ENCODE measurements at places on chromosomes 6 and 20.

DNA sequence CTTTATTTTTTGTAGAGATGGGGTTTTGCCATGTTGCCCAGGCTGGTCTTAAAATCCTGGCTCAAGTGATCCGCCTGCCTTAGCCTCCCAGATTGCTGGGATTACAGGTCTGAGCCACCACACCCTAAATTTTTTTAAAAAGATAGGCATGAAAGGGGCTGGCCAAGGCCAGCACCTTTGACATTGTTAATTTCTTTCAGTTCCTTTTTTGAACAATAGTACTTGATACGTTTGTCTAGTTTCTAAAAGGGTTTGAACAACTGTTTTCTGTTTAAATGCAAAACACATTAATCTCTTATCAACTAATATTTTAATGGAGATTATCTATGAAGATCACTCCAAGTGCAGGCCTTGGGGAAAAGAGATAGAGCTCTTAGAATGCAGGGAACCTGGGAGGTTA lies 37.6 kb upstream of the PTPRK start:
- no peak for DNase-seq

DNA sequence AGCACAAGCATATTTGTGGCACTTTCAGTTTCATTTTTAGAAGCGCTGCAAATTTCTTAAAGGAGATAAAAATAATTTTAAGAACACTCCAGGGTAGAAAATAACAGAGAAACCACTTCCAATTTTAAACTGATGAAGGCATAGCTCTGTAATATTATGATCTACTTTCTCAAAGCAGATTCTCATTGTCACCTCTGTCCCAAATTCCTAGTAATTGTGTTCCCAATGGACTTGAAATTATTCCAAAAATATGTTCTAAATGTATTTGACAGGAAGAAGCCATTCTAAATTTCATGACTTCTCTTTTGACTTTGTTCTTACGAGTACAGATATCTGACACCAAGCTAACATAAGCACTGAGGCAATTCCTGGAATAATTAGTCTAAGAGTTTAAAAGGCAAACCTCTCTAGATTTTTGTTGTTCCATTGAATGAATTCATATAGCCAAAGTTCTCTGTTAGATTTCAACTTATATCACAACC lies 140.2 kb upstream of the CARMIL1 start:
- DNase-seq = peak; percentile 63

DNA sequence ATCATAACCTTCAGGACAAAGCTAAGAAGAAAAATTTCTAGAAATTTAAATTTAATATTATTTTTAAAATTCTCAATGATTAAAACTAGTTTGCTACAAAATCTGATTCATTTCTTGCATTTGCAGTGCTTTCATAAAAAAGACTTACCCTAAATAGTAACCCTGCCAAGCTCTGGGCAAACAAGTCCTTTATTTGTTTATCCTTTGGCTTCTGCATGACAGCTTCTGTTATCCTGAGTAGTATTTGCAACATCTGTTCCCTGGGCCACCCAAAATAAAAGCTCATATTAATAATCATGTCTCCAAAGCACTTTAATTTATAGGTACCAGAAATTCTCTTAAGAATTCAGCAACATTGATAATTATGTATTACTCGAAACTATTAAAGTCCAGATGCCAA lies 101.3 kb downstream of the RALGAPA2 start:
- no peak for DNase-seq

DNA sequence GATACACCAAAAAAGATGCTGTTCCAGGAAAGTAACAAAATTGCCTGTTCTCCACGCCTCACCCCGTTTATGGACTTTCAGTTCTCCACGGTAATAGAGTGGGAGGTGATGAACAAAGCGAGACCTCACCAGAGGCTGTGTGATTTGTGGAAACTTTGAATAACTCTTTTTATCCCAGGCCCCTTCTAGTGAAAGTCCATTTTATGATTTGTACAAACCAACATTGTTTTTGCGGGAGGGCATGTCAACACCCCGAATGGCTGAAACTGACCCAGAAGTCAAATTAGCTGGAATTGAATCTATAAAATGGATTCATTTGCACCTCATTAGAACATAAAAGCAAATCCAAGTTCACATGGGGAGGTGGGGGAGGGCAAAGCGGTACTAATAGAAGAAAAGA lies 517.8 kb downstream of the CDH26 start:
- no peak for DNase-seq

GRCh38 chr6:24140591-24140990 lies 14.6 kb downstream of the NRSN1 start:
- no peak for DNase-seq

DNA sequence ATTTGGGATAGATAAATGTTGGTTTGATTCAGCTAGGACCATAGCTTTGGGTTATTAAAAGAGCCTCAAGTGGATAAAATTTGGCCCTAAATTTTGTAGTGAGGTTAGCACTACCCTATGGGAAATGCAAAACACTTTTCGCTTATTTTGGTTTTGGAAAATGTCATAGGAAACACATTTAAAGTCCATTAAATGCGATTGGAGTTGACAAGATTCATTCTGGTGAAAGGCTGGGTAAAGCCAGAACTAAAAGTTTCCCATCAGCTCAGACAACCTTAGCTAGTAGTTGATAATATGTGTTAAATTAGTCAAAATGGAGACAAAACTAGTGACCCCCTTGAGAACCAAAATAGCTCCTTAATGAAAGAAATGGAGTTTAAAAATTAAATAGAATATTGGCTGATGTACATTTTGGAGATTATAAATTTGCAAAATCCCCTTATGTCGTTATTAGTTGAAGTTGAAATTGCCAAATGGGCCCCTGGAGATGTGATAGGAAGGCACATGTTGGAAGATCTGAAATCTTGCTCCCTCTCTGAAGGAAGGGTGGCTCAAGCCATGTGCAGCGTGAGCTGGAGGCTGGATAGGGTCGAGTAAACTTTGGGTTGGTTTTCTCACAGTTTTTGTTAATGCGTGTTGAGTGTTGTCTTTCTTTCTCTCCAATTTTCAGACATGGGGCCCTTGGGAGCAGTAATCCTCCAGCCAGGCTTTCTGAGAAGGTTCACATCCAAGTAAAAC lies 72.8 kb downstream of the CD83 start:
- no peak for DNase-seq

GRCh38 chr6:11644071-11644470 lies 106.5 kb downstream of the TMEM170B start:
- DNase-seq = no peak

GRCh38 chr6:25692472-25692871 lies 40.5 kb downstream of the SCGN start:
- DNase-seq = no peak

DNA sequence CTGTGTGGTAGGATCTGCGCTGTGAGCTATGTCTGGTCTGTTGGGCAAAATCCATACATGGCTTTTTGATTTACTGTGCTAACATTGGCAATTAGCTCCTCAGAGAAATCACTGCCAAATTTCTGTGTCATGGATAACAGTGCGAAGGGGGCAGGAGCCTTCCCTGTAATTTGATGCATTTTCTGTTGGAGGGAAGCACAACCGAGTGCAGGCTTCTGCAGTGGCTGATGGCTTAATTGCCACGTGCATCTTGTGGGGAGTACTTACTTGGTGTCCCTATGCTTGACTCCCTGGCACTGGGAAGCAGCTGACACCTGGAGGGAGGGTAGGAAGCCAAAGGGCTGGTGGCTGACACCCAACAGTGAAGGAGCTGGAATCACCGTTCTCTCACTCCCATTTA lies 99.3 kb upstream of the PROKR2 start:
- no peak for DNase-seq

GRCh38 chr6:142871910-142872331 lies 73.1 kb downstream of the HIVEP2 start:
- DNase-seq = peak; percentile 50

DNA sequence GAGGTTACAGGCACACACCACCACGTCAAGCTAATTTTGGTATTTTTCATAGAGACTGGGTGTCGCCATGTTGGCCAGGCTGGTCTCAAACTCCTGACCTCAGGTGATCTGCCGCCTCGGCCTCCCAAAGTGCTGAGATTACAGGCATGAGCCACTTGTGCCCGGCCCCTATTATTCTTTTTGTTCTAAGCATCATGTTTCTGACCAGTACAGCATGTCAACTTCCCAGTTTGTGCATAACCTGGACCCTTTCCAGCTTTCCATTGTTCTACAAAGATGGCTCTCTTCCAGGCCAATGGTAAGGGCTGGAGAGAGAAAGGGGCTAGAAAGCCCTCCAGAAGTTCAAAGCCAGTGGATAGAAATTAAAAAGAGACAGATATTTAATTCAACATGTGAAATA lies 91.3 kb upstream of the TNFAIP3 start:
- no peak for DNase-seq

DNA sequence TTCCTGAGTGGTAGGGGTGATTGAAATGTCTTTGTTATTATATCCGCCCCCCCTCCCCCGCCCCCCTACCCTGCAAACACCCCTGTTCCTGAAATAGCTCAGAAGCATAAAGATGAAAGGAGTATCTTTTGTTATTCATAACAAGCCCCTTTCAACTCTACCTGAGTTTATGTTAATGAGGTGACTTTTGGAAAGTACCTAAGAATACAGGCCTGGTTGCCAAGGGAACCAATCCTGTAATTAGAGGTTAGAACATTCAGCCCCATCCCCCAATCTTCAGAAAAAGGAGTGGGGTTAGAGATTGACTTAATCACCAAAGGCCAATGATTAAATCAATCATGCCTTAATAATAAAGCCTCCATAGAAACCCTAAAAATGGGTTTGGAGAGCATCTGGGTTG lies 979.2 kb upstream of the GJE1 start:
- no peak for DNase-seq

DNA sequence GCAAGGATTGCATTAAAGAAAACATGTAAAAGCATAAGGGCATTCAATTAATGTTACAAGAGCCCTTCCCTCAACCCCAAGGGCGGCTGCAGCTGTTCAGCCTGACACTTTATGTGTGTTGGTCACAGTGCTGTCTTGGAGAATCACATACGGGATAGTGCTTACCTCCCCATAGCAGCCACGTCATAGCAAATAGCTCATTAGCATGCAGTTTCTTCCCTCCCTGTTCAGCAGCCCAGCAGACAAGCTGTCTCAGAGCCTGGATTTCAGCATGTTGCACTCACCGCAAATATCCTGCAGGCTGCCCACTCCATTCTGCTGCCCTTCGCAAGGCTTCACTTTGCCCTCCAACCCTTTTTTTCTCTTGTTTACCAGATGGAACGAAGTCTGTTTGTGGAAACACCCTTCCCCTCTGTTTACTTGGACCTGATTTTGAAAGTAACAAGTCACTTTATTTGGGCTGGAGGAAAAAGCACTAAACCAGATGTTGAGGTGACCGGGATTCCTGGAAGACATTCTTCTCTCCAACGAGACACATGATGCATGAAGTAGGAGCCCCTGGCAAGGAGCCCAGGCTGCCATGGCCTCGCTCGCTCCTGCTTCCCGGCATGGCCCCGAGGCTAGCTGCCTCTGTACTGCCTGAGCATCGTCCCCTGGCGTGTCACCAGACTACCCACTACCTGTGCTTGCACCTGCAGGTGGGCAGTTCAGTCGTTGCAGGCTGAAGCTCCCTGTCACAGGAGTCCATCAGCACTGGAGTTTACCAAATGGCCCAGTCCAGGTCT lies 151.6 kb upstream of the GMDS start:
- no peak for DNase-seq

DNA sequence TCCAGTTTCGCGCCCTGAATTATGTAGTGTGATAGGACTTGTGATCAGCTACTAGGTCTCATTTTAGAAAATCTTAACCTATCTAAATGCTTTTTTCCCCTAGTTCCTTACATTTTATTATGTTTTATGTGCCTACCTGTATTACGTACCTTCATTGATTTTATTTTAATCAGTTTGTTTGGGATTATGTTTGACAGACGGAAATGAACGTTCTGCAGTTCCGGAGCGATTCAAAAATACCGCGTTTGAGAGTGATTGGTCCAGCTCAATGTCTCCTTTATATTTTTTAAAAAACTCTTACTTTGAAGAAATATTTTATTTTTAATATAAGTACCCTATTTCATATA lies 114.3 kb upstream of the BTN3A2 start:
- DNase-seq = no peak

DNA sequence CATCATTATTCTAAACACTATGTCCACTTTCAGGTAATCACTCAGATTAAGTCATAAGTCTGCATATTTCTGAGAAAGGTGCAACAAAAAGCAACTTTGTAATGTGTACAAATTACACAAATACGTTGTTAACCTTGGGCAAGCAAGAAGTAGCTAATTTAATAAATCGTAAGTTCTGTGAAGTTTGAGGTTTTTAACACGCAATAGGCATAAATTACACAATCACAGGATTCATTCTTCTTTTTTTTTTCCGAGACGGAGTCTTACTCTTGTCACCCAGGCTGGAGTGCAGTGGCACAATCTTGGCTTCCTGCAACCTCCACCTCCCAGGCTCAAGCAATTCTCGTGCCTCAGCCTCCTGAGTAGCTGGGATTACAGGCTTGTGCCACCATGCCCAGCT lies 57.2 kb upstream of the F13A1 start:
- DNase-seq = no peak

GRCh38 chr6:20875369-20875963 lies 341.2 kb downstream of the CDKAL1 start:
- DNase-seq = no peak

DNA sequence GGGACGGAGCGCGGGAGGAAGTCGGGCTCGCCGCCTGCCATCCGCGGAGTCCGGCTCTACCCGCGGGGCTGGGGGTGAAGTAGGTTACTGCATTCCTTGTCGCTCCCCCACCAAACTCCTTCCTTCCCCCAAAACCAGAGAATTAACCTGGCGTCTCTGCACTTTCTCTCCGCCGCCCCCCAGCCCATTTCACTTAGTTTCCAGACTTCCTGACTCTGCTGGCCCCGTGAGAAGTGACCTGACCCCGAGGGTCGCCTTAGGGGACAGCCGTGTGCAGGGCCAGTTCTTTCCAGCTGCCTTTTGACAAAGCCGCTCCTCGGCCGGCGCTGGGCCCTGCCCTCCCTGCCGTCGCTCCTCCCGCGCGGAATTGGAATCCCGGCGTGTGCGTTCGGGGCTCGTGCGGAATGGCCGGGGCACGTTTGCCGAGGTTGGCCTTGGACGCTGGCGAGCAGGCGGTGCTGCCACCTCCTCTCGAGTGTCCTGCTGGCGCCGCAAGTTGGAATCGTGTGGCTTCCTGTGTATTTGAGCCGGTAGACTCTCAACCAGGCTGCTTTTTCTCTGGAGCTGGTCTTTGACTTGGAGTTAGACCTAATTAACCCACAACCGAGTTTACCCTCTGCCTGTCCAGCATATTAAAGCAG lies 650 bp downstream of the DCBLD1 start:
- DNase-seq = peak; percentile 36

- peak; percentile 64 for DNase-seq
Observed at GRCh38 chr6:11236076-11236750, 3.7 kb upstream of the NEDD9 start.

- no peak for DNase-seq
Observed at GRCh38 chr6:113433335-113433991, 423.7 kb upstream of the MARCKS start.

DNA sequence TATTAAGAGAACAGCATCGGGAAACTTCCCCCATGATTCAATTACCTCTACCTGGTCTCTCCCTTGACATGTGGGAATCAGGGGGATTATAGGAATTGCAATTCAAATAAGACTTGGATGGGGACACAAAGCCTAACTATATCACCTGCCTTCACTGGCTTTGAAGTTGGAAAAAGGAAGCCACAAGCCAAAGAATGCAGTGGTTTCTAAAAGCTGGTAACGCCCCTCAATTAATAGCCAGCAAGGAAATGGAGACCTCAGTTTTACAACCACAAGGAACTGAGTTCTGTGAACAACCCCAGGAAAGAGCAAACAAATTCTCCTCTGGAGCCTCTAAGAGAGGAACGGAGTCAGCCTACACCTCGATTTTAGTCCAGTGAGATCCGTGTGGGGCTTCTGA lies 244.1 kb downstream of the TFAP2A start:
- no peak for DNase-seq

- no peak for DNase-seq
Observed at GRCh38 chr6:36610041-36610955, 16.1 kb downstream of the SRSF3 start.

GRCh38 chr6:72977114-72977513 lies 248.2 kb downstream of the KHDC1L start:
- peak; percentile 36 for DNase-seq

Data from GM20000 (cell line).